Muscle of back (tissue), 13 donors: ENCODE measurements at places on chromosomes 4 and X.

DNA sequence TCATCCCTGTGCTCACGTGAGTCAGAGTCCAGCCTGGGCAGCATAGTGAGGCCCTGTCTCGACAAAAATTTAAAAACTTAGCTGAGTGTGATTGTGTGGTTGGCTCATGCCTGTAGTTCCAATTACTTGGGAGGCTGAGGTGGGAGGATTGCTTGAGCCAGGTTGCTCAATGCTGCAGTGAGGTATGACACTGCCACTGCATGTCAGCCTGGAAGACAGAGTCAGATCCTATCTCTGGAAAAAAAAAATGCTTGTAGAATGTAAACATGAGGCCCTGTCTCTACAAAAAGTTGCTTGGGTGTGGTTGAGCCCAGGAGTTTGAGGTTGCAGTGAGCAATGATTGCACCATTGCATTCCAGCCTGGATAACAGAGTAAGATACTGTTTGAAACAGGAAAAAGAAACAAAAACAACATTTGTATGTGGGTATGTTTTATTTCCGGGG is 11.3 kb upstream of the YTHDC1 start:
- DNase-seq, result no peak

DNA sequence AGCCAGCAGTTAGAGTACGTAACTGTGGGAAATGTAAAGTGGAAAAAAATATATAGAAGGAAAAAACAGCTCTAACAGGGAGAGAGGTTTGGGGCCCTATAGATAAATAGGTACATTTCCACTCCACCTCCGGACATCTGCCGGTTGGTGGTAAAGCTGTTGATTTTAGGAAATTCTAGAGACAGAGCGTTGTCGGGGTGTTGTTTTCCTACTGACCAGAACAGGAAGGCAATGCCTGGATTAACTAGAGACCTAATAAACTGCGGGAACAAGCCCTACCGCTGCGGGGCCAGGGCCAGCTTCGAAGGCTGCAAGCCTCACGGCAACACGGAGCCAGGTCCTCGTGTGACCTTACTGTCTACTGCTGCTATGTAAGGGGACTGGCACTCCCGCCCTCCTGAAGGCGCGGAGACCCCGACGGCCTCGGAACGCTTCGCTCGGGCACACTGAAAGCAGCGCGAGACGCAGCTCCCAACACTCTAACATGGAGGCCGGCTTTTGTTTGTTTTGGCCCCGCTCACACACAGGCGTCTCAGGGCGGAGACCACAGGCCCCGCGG is 702 bp upstream of the CDKN2AIP start:
- no peak for DNase-seq

GRCh38 chr4:81039351-81039972 is 9.0 kb downstream of the BMP3 start:
- DNase-seq, result no peak

DNA sequence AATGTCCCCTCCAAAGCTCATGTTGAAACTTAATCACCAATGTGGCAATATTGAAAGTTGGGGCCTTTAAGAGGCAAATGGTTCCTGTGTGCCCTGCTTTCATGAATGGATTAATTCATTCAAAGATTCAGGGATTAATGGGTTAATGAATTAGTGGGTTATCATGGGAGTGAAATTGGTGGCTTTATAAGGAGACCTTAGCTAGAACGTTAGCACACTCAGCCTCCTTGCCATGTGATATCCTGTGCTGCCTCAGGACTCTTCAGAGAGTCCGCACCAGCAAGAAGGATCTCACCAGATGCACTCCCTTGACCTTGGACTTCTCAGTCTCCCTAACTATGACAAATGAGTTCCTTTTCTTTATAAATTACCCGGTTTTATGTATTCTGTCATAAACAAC is 2.6 kb upstream of the WDR19 start:
- no peak for DNase-seq

- no peak for DNase-seq
These were observed 52.3 kb downstream of the SEPSECS start for GRCh38 chr4:25107827-25108516.
